ENCODE measurements at places on chromosomes 16 and 17.

DNA sequence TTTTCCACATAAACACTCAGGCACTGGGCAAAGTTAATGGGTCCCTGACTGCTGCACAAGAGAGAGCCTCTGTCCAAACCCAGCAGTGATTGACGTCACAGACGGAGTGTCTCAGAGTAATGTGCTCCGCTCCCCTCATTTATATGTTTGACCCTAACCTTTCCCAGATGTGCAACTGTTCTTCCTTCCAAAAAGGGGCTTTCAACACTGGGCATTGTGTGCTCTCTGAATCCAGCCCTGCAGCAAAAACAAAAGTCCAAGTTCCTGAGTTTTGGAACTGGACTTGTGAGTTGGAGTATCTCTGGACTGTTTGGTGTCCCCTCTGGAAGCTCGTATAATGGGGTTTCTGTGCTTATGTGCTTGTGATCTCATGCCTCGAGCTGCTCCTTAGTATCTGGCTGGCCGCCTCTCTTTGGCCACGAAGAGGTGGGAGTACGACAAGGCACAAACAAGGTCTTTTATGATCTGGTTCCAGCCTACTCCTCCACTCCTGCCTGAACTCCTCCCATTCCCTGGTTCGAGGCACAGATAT is 76.4 kb upstream of the SMIM36 start:
- no peak for DNase-seq

DNA sequence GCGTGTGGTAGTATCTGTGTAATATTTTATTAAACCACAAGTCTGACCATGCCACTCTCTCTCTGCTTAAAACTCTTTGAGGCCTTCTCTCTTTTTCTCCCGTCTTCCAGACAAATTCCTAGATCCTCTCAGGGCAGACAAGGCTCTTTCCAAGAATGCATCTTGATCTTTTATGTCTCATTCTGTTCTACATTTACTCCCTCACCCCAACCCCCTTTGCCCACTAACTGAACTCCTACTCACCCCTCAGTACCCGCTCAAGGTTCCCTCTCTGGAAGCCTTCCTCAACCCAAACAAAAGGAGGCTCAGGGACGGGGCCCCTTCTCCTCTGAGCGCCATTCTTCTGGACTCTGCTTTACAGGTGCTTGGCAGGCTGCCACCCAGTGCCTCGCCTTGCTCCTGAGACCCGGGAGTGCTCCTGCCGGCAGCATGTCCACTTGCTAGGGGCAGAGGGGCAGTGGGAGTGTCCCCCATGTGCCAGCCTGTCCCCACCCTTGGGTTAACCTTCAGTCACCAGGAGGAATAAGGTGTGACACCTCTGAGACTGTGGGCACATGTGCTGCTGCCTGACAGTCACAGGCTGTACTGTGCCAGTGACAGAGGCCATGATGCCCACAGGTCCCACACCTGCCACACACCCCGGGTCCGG is 9.2 kb downstream of the SLC13A2 start:
- DNase-seq: no peak

DNA sequence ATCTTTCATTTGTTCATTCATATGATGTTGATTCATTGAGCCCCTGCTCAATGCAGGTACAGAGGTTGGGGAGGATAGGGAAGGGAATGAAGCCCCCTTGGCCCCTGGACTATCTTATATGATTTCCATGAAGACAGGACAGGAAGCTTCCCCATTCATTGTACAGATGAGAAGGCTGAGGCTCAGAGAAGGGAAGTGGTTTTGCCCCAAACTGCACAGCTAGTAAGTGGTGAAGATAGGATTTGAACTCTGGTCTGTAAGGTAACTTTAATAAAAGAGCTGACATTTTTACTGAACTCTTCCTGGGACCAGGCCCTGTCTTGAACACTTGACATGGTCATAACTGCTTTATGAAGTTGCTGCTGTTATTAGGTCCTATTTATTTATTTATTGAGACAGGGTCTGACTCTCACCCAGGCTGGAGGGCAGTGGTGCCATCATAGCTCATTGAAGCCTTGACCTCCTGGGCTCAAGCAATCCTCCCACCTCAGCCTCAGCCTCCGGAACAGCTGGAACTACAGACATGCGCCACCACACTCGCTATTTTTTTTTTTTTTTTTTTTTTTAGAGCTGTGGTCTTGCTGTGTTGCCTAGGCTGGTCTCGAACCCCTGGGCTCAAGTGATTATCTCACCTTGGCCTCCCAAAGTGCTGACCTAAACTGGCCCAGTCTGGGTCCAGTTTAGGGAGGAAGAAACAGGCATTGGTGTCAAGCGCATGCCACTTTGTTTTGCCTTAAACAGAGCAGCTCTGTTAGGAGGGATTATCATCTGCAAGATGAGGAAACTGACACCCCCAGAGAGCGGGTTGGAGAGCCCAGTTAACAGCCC is 5.0 kb downstream of the CTF1 start:
- DNase-seq: no peak

DNA sequence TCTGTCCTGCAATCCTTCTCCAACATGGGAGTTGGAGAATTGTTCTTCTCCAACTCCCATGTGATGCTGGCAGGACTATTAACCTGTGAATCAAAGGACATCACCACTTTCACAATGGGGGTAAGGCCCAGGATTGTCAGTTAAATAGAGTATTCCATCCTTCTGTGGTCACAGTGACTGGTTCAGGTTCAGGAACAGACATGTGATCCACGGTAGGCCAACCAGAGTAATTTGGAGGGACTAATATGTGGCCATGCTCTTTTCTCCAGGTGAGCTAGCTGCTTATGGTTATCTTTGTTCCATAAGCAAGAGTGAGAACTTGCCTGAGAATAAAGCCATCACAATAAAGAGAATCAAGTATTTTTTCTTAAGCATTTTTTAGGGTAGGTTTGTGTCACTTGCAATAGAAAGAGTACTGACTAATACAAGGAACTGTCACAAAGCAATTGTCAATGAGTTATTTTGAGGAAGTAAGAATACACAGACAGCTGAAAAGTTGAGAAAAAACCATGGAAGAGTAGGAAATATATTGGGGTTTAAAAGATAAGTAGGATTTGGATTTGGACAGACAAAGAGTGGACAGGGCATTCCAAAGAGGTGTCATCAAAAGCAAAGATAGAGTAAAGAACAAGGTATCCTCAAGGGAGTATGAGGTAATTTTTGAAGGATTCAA is 63.4 kb downstream of the BRIP1 start:
- no peak for DNase-seq

- no peak for DNase-seq
These were observed 11.5 kb upstream of the P2RX1 start for GRCh38 chr17:3927628-3928340.

- DNase-seq: no peak
These were observed 129.0 kb downstream of the CDH13 start for GRCh38 chr16:82755570-82756282.

DNA sequence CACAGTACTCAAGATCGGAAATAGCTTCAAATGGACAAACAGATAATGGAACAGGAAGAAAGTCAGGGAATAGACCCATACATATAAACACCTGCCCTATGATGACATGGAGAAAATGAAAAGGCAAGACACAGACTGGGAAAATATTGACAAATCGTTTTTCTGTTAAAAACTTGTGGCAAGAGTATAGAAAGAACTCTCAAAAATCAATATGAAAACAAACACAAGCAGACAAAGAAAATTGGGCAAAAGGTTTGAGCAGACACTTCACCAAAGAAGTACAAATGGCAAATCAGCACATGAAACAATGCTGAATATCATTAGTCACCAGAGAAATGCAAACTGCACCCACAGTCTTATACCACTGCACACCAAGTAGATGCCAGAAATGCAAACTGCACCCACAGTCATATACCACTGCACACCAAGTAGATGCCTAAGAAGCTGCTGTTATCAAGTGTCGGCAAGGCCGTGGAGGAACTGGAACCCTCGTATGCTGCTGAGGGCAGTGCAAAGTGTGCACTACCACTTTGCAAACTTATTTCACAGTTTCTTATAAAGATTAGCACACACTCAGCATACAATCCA is 123.5 kb upstream of the CHMP6 start:
- DNase-seq: no peak

GRCh38 chr17:71085238-71086033 is 916.1 kb downstream of the KCNJ2 start:
- DNase-seq: no peak

DNA sequence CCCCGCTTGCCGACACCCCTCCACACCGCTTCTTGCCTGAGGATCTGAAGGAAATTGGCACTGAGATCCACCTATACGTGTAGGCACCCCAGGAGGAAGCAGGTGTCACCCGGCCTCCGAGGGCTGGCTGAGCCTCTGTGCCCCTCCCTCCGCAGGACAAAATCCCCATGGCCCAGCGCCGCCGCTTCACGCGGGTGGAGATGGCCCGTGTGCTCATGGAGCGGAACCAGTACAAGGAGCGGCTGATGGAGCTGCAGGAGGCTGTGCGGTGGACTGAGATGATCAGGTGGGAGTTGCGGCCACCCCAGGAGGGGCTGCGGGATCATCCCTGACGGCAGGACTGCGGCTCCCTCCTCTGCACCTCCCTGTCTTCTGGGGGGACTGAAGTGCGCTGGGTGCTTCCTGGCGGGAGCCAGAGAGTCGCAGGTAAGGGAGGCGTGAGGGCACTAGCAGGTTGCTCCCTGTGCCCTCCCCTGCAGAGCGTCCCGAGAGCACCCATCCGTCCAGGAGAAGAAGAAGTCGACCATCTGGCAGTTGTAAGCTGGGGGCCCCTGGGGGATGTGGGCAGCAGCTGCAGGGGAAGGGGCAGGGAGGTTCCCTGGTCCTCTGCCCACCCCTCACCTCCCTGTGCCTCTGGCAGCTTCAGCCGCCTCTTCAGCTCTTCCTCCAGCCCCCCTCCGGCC is 9.0 kb downstream of the NME3 start:
- DNase-seq: no peak

DNA sequence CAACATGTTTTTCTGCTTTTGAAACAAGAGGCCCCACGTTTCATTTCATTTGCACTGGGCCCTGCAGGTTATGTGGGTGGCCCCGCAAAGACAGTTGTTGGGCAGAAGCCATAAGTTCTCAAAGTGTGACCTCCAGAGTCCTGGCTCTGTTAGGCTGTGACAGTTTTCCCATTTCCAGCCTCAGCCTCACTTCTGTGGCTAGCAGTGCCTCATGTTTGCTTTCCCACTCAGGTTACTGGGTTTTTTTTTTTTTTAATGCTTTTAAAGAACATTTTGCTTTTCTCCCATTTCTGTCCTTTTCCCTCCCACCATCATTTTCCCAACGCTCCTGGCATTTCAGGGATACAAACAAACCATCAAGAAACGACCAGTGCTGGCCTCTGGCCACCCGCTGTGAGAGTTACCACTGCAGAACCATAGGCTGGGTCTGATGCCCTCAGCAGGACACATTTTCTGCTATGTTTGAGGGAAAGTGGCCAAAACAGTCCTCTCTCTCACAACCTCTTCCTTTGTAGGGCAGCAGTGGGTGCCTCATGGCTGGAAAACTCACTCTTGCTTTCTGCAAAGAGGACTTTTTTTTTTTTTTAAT is 159.0 kb upstream of the MPHOSPH6 start:
- no peak for DNase-seq

DNA sequence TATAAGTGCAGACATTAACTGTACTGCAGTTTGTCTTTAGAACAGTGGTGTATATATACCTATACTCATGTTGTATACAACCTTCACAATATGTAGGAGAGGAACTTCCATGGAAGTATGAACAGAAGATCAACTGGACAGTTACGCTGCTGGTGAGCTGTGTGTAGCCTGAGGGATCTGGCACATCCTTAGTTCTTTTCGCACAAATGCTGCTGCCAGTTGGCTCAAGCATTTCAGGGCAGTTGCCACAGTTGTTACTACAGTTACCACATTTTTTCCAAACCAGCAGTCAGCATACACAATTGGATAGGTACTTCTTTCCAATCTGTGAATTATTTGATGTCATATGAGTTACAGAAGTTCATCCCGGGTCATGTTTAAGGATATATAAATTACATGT is 539.6 kb upstream of the HSBP1 start:
- no peak for DNase-seq

DNA sequence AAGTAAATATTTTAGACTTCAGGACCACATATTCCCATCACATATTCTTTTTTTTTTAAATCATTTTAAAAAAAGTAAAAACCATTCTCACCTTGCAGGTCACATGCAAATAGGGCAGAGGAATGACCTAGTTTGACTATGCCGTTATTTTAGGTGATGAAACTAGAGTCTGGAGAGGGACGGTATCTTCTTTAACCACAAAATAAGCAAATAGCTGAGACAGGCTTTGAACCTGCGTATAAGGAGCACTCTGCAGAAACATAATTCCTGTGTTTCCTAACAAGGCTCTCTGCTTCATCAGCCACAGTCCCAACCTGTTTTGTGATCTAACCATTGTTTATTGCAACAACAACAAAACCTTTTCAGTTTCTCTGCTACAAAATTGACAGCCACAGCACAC is 121.5 kb downstream of the PCTP start:
- DNase-seq: no peak

DNA sequence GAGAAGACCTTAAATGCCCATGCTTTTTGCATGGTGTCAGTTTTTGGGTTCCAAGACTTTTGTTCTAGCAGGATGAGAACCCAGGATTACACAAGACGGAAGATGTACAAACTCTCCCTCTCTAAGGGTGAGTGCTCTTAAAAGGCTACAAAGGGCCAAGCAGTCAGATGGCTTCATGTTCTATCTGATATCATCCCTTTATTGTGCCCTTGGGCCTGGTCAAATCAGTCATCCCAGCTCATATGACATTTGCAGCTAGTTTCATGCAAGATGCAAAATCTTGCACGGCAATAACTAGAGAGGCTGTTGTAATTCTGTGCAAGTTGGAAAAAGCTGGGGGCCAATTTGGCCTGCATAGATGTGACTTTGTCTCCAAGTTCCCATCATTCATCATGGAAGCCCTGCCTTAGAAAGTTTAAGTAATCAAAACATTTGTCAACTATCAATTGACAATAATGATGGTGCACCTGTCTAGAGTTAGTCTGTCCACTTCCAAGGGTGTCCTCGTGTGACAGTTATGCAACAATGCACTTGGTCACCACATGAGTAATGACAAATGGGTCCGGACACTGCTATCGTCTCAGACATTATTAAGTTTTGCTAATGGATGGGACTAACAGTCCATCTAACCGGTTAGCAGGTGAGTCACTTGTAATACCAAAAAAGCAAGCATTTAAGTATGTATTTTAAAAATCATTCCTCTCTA is 58.6 kb upstream of the ZFHX3 start:
- DNase-seq: no peak

DNA sequence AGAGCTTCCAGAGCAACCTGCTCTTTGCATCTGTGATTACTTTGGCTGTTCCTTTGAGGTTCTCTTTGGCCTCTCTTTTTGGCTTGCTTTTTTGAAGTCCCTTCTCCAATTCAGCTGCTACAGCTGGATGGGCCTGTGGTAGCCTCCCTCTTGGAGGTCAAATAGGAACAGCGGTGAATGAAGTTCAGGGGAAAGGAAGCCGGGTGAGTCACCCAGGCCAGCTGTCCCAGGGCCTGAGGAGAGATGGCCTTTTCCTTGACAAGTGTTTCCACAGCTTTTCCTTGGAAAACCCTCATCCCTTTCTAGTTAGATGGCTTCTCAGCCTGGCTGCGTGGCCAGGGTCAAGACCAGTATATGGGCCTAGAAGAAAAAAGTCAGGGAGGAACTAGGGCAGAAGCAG is 103.1 kb downstream of the STX8 start:
- DNase-seq: no peak

Data from stimulated activated naive CD4-positive, alpha-beta T cell (primary cell).